ENCODE measurements at places on chromosomes 7 and 10.

GRCh38 chr10:22321924-22322640 lies 1.2 kb downstream of the BMI1 start:
- no peak for DNase-seq

GRCh38 chr10:118811675-118812392 lies 57.1 kb upstream of the CACUL1 start:
- no peak for DNase-seq

- DNase-seq, result no peak
Measured at GRCh38 chr10:83166344-83166743, 973.0 kb upstream of the GHITM start.

DNA sequence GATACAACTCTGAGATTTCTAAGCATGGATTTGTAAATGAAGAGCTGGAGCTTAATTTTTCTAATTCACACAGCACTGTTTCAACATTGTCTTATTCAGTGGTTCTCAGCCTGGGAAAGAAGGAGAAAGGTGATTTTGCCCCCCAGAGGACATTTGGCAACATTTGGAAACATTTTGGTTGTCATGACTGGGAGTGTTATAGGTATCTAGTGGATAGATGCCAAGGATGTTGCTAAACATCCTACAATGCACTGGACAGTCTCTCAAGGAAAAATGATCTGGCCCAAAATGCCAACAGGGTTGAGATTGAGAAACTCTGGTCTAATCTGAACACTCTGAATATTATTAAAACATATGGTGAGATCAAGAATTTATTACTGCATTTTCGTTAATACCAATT lies 3.8 kb upstream of the CAV2 start:
- DNase-seq, result no peak

DNA sequence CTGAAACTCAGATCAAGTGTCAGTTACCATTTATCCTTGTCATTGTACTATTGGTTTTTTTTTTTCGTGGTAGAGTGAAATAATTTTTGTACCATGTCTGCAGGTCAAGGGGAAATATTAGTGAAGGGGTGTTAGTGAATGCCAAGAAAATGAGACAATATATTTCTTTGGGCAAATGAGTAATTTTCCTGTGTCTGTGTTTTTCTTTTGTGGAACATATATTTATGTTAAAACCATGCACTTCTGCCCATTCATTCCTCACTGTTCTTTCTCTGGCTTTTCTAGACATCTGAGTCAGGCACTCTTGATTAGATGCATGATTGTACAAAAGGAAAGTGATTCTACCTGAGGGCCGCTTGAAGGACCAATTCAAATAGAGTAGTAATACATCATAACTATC lies 161.6 kb downstream of the BICC1 start:
- no peak for DNase-seq

GRCh38 chr10:6161921-6162320 lies 40.8 kb upstream of the PFKFB3 start:
- DNase-seq, result no peak

- no peak for DNase-seq
Measured at GRCh38 chr7:147829016-147829415, 761.5 kb upstream of the C7orf33 start.

- DNase-seq, result no peak
Measured at GRCh38 chr7:54091322-54091721, 450.9 kb upstream of the VSTM2A start.

DNA sequence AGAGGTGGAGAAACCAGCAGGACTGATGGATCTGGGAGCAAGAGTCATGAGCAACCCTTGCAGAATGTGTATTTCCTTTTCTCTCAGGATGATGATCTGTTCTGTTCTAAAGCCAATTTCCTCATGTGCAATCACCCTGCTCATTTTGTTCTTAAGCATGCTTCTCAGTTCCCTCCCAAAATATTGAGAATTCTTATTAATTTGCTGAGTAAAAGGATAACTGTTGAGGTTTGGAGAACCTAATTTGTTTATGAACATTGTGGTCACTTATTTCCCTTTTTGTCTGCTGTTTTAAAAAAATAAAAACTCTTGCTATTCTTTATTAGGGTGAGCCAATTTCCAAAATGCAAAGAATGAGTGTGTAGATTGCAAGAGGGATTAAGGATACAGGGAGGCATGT lies 106.8 kb downstream of the APBB1IP start:
- DNase-seq, result no peak

DNA sequence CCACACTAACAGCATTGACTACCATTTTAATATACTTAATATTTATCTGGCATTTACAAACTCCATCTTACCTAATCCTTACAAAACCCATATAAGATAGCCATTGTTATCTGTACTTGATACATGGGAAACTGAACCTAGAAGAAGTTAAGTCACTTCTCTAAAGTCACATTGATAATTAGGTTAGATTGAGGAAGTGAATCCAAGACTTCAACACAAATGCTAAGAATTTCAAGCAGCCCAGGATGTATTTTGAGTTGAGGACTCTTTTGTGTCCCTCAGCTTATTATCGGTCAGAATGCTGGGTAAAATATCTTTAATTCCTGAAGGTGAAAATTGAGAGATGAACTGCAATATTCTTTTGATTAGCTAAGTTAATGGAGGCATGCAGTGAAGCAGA lies 465.5 kb downstream of the PHTF2 start:
- DNase-seq, result no peak

DNA sequence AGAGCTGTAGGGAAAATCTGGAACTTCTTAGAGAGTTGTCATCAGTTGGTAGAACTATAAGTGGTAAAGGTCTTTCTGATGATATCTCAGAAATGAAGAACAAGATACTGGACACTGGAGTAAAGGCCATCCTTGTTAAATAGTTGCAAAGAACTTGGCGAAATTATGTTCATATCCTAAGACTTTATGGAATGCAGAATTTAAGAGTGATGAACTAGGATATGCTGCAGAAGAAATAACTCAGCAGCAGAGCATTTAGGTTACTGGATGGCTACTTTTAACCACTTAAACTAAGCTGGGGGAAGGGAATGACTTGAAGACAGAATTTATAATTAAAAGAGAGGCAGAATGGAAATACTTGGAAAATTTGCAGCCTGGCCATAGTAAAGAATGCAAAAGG lies 23.7 kb downstream of the PTEN start:
- no peak for DNase-seq

DNA sequence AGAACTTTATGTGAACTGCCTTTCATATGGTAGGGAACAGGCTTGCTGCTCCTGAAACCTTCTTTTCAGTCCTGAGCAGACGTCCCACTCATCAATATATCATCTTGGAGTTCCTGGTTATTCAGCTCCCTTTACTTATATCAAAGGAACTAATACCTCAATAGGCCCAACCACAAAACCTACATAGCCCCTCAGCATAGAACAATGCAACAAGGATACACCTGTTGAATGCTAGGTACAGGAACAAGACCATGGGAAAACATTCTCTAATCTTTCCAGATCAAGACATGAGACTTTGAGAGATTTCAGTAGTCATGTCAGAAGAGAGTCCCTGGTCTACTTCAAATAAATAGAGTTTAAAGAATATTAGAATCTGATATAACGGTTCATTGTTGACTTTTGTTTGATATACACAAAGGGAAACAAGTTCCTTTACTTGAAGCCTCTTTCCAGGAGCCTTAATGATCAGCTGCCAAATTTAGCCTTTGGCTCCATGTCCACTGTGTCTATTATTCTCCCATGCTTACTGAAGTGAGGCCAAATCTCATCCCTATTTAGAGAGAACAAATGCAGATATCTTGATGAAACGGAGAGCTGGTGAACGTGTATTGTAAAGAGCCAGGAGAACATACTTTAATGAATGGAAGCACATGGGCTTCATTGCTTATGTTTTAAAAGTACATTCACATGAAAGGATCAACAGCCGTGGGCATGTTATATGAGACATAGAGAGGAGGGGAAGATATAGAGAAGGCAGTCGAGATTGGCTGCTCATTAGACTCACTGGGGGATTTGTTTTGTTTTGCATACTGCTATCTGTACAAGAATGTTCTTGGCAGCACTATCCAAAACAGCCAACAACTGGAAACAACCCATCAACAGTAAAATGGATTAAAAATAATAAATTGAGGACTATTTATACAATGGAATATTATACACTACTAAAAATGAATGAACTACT lies 9.5 kb downstream of the RHOBTB1 start:
- DNase-seq, result no peak

DNA sequence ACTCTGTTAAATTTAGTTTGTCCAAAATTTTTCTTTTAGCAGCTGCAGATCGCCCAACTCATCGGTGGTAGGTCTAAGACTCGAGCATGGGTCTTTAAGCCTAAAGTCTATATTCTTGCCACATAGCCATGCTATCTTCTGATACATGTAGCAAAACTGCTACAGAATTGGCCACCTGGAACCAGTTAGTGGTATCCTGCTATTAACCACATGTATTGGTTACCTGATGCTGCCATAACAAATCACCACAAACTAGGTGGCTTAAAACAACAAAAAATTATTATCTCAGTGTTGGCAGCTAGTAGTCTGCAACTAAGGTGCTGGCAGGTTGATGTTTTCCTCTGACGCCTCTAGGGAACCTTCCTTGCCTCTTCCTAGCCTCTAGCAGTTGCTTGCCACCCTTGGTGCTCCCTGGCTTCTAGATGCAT lies 96.7 kb upstream of the PIK3CG start:
- no peak for DNase-seq

GRCh38 chr7:48904975-48905374 lies 19.4 kb upstream of the CDC14C start:
- DNase-seq, result no peak

- no peak for DNase-seq
Measured at GRCh38 chr7:120460949-120461348, 188.0 kb downstream of the KCND2 start.

GRCh38 chr7:27186668-27187474 lies 1.8 kb upstream of the HOXA11 start:
- DNase-seq, result no peak

- DNase-seq, result no peak
Measured at GRCh38 chr10:74177140-74177677, 26.2 kb downstream of the ADK start.

DNA sequence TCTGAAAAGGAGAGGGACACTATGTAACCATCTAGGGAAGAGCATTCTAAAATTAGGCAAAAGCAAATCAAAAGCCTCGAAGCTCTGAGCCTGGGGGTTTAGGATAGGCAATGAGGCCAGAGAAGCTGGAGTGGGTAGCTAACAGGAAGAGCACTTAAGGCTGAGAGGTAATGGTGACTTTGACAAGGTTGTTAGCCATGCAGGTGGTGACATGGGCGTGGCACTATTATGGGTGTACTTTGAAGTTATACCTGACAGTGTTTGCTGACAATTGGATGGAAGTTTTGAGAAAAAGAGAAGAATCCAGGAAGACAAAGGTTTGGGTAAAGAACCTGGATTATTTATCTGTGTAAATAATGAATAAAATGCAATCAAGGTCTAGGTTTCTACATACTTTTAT lies 383.0 kb upstream of the SEMA3C start:
- no peak for DNase-seq

- no peak for DNase-seq
Measured at GRCh38 chr10:33653584-33654367, 319.3 kb upstream of the NRP1 start.

- DNase-seq, result no peak
Measured at GRCh38 chr7:138434597-138435019, 25.5 kb upstream of the TRIM24 start.

DNA sequence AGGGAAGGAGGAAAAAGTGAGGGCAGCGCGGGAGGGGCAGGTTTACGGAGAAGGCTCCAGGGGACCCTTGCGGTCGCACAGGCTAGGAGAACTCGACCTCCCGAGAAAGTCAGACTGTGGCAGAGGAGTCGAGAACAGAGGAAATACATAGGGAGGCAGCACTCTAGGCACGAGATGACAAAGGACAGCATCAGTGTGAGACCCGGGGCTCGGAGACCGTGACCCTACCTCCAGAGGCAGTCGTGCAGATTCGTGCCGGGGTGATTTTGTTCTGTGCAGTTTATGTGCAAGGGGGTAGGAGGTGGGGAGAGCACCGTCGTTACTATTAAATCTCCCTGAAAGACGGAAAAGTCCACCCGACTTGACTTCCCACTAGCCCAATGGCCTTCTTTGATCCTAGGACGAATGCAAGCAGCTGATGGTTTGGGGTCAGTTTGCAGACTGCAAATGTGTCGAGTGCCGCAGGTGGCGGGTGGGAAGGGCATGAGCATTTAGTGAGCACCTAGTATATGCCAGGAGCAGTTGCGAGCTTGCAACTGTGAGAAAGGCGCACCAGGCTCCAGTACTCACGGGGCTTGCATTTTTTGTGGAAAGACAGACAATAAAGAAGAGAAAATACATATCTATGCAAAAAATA lies 674 bp upstream of the OSBPL3 start:
- DNase-seq, result no peak

GRCh38 chr7:146172112-146172511 lies 55.5 kb downstream of the CNTNAP2 start:
- DNase-seq, result no peak

GRCh38 chr7:37901236-37901827 lies 15.3 kb downstream of the SFRP4 start:
- no peak for DNase-seq

DNA sequence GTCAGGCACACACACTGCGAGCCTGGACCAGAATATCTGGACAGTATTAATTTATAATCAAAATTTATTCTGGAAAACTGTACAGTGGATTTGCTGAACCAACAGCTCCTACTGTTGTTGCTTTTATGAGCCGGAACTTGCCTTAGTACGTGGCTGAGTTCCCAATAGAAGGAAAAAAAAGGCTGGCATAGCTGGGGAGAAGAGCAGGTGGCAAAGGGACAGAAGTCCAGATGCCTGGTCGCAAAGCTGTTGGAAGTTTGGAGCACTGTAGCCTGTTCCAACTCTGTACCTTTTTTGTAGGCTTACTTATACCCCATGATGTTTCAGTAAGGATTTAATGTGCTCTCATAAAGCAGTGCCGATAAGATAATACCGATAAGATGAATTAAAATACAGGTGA lies 333.8 kb downstream of the ABCA13 start:
- DNase-seq, result no peak

DNA sequence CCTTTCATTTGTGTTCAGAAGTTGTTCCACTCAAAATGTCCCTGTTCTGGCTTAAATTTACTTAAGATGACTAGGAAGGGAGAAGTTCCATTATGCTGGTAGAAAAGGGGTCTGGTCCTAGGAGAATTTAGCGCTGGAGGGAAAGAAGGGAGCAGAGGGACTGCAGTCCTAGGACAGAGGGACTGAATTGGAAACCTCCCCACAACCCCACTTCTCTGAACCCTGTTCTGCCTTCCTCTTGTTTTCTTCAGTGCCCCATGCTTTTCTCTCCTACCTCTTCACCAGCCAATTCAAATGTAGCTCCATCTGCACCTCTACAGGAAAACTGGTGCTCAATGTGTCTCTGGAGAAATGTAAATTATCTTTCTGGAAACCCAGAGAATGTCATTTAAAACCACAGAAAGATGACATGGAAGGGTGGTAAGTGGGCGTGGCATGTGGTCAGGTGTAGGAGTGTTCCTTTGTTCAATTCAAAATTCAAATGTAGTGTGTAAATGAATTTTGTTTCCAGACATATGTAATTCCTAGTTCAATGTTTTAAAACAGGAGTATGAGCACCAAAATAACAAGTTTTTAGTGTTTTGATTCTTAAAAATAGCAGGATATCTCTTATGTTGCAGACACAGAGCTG lies 24.0 kb upstream of the RHOBTB1 start:
- no peak for DNase-seq

Data from vagina (tissue), 2 donors.